NCI-H69 (cell line): ENCODE measurements at places on chromosomes 11 and 22.
A peak's percentile ranks its signal among the peaks of the same experiment; 100 is the strongest.

DNA sequence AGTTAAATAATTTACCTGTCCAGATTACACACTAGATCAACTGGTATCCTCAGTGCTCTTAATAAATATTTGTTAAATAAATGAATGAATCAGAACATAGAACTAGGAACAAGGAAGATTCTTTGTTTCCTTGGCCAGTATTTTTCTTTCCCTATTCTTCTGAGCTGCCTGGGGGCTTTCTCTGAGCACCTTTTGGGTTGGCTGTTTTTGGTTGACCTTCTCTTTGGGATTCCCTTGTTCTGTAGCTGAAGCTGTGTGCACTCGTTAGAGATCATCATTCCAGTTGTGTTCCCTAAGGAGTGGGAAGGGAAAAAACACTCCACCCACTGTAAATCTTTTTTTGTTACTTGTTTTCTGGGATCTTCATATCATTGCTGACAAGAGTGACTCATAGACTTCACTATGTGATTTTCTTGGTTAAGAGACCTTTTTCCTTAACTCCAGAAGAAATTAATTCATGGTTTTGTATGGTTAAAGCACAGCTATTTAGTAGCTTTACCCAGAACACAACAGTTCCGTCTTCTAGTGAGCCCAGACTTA lies 84.3 kb downstream of the STIM1 start:
- no peak for DNase-seq

- peak; percentile 10 for DNase-seq
Observed at GRCh38 chr11:57648801-57649735, 644 bp downstream of the YPEL4 start.

DNA sequence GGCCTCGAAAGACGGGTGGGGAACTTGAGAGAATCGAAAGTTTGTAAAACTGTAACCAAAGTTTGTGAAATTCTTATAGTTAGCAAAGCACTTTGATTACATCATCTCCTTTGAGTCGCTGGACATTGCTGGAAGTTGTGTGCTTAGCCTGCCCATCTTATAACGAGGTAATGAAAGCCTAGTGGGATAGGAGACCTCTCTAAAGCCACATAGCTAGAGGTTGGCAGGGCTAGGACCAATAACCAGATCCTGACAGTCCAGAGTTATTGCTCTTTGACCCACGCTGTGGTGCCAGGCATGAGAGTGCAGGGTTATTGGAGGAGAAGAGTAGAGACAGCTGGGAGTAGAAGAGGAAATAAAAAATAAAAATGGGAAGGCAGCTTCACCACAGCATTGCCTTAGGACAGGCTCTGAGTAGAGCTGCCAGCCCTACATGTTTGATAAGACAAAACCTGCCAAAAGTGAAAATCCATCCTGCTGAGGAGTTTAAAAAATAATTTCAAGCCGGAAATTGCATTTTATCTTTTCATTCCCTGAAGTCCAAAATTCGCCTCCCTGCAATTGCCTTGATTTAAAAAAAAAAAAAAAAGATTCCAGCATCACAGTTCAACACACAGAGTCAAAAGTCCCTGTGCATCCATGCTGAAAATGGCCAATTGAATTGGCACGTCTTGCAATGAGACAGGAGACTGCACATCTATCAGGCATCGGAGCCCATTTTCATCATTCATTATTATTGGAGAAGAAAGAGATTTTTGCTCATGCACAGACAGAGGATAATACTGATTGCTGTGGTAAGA lies 225.5 kb upstream of the POU2AF2 start:
- no peak for DNase-seq

- no peak for DNase-seq
Observed at GRCh38 chr22:42025421-42025820, 26.8 kb downstream of the WBP2NL start.

DNA sequence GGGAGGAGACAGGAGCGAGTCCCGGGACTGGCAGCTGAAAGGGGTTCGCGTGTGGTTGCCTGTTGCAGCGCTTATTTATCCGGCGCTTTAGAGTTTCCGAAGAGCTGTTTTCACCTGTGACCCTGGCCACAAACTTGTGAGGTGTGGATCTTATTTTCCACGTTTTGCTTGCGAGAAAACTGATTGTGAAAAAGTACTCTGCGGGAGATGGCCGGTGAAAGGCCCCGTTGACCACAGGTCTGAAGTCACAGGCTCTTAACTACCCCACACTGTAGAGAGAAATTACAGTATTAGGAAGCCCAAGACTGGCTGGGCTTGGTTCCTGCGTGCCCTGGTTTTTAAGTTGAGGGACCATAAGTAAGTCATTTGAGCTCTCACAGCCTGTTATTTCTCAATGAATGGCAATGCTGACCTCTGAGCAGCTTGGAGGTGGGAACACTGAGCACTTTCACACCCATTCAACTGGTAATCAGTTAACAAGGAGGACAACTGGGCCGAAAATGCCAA lies 379 bp upstream of the RAB38 start:
- DNase-seq, result peak; percentile 70

DNA sequence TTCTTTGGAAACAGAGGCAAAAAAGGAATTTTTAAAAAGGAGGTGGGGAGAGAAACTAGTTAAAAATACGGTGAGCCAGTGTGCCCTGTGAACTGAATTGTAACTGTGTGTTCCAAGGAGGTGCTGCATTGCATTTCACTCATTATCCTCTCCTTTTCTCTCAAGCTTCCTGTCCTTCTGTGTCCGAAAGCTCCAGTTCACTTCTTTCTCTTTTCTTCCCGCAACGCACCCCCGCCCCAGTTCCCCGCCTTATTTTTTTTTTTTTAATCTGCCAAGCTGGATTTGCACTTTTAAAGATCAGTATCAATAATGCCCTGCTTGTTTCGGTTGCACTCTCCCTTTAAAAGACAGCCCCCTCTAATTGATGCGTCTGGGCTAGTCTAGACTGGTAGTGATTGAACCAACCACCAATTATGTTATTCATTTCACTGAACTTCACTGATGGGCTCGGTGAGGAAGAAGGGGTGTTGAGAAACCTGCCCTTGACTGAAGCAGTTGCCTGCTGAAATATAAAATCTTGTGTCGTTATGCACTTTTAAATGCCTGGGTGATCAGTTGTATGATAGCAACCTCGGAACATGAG lies 18.5 kb downstream of the BLID start:
- peak; percentile 87 for DNase-seq

- no peak for DNase-seq
Observed at GRCh38 chr11:17931595-17931994, 81.3 kb downstream of the SERGEF start.

DNA sequence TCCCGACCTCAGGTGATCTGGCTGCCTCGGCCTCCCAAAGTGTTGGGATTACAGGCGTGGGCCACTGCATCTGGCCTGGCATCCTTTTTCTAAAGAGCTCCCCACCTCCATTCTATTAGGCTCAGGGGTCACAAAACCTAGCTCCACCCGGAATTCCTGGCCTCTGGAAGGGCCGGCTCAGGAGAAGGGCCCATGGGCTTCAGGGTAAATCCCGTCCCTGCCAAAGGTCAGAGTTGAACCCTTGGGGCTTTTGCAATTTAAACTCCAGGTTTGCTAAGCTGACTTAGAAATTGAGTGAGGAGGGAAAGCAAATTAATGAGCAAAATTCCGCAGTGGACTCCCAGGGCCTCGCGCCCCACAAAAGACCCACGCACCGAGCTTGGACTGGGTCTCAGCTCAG lies 48.3 kb downstream of the RPS6KA4 start:
- no peak for DNase-seq

- no peak for DNase-seq
Observed at GRCh38 chr11:2671748-2672147, 28.0 kb downstream of the KCNQ1OT1 start.

GRCh38 chr11:64170419-64170818 lies 4.5 kb upstream of the MACROD1 start:
- no peak for DNase-seq

DNA sequence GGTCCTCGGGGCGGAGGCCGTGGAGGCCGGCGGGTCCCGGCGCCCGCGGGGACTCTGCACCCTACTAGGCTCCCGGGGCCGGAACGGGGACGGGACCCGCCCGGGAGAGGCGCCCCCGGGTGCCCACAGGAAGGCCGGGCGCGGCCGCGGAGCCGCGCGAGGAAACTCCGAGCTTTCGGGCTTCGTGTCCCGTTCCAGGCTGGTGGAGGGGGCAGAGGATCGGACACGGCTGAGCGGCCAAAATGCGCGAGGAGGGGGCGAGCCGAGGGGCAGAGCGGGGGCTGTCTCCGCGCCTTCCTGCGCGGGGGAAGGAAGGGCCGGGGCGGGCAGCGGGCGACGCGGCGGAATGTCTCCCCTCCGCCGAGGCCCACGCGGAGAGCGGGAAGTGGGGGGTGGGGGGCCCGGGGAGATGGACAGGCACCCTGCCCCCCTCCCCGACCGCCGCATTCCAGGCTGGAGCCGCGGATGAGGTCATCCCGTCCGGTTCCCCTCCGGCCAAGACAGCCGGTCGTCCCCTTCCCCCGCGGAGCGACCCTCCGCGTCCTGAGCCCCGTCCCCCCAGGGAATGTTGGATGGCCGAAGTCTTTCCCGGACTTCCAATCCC lies 430 bp downstream of the CDC42EP1 start:
- no peak for DNase-seq
